Right ventricle myocardium superior (tissue), 1 donor: ENCODE measurements at places on chromosomes 5 and 9. TPM values are rescaled to one million over a fixed set of nuclear protein-coding genes. Genes with fewer than 3 reads are reported as not detected.

The IFNA21 gene
- total RNA-seq: not detected

The ACTBL2 gene
- total RNA-seq: not detected

The HACD4 gene
- 1.0 TPM for total RNA-seq

The GAPT gene
- total RNA-seq: 0.43 TPM

The CBY3 gene
- not detected for total RNA-seq

The SARDH gene
- total RNA-seq: 0.94 TPM

The CDO1 gene
- total RNA-seq: 9.2 TPM

The OR1J2 gene
- not detected for total RNA-seq

The AGPAT2 gene
- total RNA-seq: 48.6 TPM

The NR5A1 gene
- total RNA-seq: not detected

The IL13 gene
- total RNA-seq: not detected

The MYMK gene
- total RNA-seq: not detected

The PLPP7 gene
- total RNA-seq: 115 TPM

The GABRA1 gene
- not detected for total RNA-seq

The RASGRF2 gene
- total RNA-seq: 6.4 TPM

The PPIP5K2 gene
- 43.9 TPM for total RNA-seq

The IGFBPL1 gene
- total RNA-seq: not detected

The PPP2R2B gene
- 0.19 TPM for total RNA-seq

The ARPC5L gene
- total RNA-seq: 37.8 TPM

The HCN1 gene
- 0.05 TPM for total RNA-seq

The SLC34A3 gene
- total RNA-seq: not detected

The DDX4 gene
- total RNA-seq: not detected

The BARX1 gene
- not detected for total RNA-seq

The FOXD4L5 gene
- total RNA-seq: not detected

The SNCAIP gene
- total RNA-seq: 1.2 TPM

The PLEKHG4B gene
- total RNA-seq: not detected

The MARCOL gene
- not detected for total RNA-seq

The FAM78A gene
- 55.7 TPM for total RNA-seq

The TXNDC8 gene
- not detected for total RNA-seq

The EIF4E1B gene
- not detected for total RNA-seq

The FAM81B gene
- total RNA-seq: 18.8 TPM

The ERGIC1 gene
- 75.5 TPM for total RNA-seq

The OLFML2A gene
- 27.5 TPM for total RNA-seq

The FBXW5 gene
- total RNA-seq: 142 TPM

The IFNK gene
- not detected for total RNA-seq

The RAI14 gene
- total RNA-seq: 10.5 TPM

The INSL6 gene
- not detected for total RNA-seq

The TLX3 gene
- total RNA-seq: not detected

The FOXD4L4 gene
- total RNA-seq: not detected

The EQTN gene
- not detected for total RNA-seq

The C5orf58 gene
- total RNA-seq: 0.65 TPM

The NR2F1-AS1 gene
- total RNA-seq: 0.22 TPM

The OR1L6 gene
- total RNA-seq: not detected

The PCDH1 gene
- total RNA-seq: 15.8 TPM

The PAPPA gene
- total RNA-seq: 1.2 TPM

The SOWAHA gene
- total RNA-seq: 0.13 TPM

The CAMK2A gene
- 17.1 TPM for total RNA-seq

The ZNF483 gene
- total RNA-seq: 3.5 TPM

The FOXE1 gene
- not detected for total RNA-seq

The LECT2 gene
- total RNA-seq: not detected

The F2RL2 gene
- 0.13 TPM for total RNA-seq

The NEURL1B gene
- 28.8 TPM for total RNA-seq

The ADAMTS2 gene
- 3.6 TPM for total RNA-seq

The SHLD3 gene
- total RNA-seq: 1.2 TPM

The FBP2 gene
- 0.27 TPM for total RNA-seq

The IL11RA gene
- total RNA-seq: 48.8 TPM
